ENCODE measurements at places on chromosomes 5 and 9. TPM values are rescaled to one million over a fixed set of nuclear protein-coding genes. Genes with fewer than 3 reads are reported as not detected.

SOX30 gene
- total RNA-seq, result not detected

IFNB1 gene
- total RNA-seq, result not detected

PCDHB12 gene
- total RNA-seq, result 14.8 TPM

DNA sequence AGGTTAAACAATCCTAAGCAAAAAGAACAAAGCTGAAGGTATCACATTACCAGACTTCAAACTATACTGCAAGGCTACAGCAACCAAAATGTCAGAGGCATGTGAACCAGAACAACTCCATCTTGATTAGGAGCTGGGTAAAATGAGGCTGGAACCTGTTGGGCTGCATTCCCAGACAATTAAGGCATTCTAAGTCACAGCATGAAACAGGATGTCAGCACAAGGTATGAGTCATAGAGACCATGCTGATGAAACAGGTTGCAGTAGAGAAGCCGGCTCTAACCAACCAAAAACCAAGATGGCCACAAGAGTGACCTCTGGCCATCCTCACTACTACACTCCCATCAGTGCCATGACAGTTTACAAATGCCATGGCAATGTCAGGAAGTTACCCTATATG, 252.0 kb downstream of the RASEF start:
- no peak for DNase-seq

GRCh38 chr5:150065886-150066285, 20.5 kb downstream of the CSF1R start:
- DNase-seq, result no peak

DNA sequence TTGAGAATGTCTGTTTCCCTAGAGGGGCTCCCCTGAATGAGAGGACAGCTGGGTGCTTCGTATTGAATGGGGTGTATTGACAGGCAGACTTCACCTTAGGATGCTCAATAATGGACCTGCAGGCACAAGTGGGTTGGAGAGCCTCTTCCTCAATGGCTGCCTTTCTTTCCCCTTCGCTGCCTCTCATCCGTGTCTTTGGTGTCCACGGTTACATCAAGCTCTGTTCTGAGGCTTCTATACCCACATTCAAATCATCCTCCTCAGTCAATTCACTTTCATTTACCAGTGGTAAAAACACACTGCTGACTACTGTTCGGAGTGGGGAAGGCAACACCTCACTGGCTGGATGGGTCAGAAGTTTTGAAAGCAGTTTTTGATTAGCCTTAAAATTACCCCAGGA, 20.6 kb downstream of the LIX1 start:
- no peak for DNase-seq

DNA sequence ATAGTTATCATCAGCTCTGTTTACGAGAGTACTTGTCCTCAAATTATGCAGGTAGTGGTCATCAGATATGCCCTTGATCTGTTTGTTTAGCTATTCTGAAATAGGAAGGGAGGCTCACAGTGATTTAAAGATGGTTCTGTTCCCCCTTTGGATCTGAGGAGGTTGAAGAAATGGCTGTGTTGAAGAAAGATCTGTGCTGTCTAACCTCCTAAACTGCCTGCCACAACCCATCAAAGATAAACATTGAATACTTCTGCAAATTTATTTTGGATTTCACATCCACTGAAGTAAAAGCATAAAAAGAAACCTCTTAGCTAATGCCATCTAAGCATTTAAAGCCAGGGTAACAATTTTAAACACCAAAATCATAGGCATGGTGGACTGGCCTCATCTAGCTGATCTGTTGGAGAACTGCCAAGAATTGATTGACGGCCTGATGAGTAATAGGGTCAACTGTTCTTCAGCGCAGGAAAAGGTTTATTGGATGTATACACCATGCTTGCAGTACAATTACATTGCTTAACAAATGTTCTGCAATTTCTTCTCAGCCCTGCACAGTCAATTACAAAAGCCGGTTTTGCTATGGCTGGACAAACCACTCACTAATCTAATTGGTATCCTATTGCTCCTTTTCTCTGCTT, 97.6 kb downstream of the SEMA6A start:
- no peak for DNase-seq

DNA sequence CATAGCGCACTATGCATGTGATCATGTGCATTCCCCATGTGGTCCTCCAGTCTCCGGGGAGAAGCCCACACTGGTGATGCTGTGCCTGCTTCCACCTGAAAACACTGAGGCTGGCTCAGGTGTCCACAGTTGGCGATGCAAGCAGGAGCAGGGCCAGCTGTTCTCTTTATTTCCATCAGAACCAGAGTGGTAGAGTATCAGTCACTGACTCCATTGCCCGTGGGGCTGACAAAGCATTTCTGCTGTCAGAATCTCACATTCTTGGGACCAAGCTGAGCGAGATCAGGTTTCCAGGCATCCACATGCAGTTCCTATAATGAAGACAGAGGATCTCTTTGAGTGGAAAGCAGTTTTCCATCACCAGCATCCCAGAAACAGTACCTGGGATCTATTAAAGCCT, 52.5 kb downstream of the GADD45G start:
- no peak for DNase-seq

DNA sequence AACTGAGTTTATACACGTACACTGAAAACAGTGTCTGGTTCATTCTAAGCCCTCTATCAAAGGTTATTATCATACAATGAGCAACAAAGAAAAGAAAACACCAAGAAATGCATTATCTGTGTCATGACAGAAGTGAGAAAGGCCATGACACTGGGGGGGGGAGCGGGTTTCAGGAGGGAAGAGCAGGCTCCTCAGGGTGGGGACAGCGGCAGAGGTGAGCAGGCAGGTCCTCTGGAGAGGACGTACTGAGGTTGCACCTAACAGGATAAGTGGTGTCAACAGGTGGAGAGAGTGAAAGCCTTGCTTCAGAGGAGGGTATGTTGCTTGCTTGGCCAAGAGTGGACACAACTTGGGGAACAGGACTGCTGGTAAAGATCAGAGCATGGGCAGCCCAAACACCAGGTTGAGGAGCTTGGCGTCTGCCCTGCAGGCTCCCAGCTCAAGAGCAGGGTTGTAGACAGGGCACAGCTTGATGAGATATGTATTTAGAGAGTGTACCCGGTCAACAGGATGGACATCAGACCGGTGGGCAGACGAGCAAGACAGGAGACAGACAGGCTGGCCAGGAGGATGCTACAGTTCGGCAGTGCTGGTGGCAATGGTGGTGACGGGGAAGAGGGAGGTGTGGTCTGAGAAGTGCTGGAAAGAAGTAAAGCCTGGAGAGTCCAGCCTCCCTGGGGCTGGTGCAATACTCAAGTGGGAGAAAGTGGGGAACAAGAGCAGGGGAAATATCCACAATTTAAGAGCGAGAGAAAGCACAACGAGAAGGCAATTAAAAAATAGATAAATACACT, 10.3 kb downstream of the WHRN start:
- no peak for DNase-seq

DNA sequence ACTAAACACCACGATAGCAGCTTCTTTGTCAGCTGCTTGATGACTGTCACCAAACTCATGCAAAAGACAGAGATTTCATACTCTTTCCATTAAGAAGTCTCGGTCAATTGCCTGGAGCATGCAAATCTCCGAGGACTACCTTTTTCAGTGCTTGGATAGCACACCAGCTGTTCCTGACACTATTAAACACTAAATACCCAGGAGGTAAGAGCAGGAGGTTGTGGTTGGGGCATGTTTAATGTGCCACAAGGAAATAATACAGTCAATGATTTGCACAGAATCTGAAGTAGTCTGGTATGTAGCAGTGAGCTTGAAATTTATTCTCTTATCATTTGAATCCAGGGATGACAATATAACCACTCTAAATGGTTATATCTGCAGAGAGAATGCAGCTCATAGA, 996.2 kb downstream of the CDH12 start:
- DNase-seq, result no peak

- DNase-seq, result no peak
Observed at GRCh38 chr5:107153283-107153682, 517.5 kb downstream of the EFNA5 start.
